ENCODE measurements at places on chromosomes 16 and 17. TPM values are rescaled to one million over a fixed set of nuclear protein-coding genes. Genes with fewer than 3 reads are reported as not detected.

- DNase-seq, result no peak
Measured at GRCh38 chr17:10052106-10052813, 146.1 kb downstream of the GAS7 start.

DNA sequence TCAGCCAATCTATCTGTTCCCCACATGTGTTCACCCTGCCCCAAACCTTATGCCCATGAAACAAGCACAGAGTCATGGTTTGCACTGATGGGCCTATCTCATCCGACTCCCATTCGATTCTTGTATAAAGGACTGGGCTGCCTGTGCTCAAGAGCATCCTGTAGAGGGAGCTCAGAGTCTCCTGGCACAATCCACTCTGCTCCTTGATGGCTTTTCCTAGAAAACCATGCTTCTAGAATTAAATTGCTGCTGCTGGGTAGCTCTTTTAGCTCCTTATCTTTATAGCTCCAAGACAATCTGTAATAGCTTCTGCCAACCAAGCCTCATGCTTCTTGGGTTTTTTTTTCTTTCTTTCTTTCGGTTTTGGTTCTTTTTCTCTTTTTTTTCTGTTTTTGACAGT, 9.7 kb downstream of the ZNF19 start:
- peak; percentile 41 for DNase-seq

GRCh38 chr16:29835926-29836325, 15.7 kb downstream of the MVP start:
- DNase-seq, result no peak

RHBDL1 gene
- total RNA-seq, result 1.3 TPM

DNA sequence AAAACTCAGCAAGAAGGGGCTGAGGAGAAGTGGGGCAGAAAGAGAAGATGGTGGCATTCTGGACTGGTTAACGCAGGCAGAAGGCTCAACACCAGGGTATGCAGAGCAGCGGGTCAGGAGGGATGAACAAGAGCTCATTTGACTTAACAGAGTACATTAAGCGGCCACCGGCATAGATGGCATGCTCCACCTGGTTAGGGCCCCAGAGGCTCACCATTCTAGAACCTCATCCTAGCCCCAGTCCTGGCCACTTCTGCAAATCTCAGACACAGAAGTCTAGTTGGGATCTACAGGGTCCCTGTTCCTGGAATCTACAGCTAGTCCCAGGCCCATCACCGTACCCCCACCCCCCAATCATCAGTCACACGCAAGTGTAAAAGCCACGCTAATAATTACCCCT, 1.7 kb upstream of the MYO1C start:
- DNase-seq, result no peak

DNA sequence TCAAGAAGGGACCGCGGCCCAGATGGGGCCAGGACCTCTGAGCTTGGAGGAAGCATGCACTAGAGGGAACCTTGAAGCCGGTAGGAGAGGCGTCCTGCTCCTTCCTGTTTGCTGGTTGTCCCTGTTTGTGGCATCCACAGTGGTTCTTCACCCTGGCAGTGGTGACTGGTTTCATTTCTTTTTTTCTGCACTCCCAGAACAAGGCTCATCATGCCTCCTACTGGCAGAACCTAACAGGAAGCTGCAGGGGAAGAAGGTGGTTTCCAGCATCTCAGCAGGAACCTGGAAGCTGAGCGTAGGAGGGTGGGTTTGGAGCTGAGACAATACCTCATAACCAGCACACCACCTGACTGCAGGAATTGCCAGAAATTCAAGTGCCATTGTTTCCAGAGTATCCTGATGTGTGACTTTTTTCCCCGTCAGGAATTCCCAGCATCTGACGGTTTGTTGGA, 5.8 kb downstream of the TMEM231 start:
- no peak for DNase-seq

- DNase-seq, result no peak
Measured at GRCh38 chr16:66857437-66857836, 13.2 kb downstream of the CA7 start.

- DNase-seq, result no peak
Measured at GRCh38 chr16:13021996-13022395, 120.6 kb downstream of the SHISA9 start.

- no peak for DNase-seq
Measured at GRCh38 chr17:79165756-79166473, 91.3 kb downstream of the ENGASE start.

- DNase-seq, result no peak
Measured at GRCh38 chr16:80664786-80665185, 124.0 kb downstream of the DYNLRB2 start.

GRCh38 chr16:57999366-57999970, 1.0 kb downstream of the ZNF319 start:
- peak; percentile 26 for DNase-seq

KRT27 gene
- not detected for total RNA-seq

- no peak for DNase-seq
Measured at GRCh38 chr17:79000396-79001189, 9.0 kb downstream of the CANT1 start.

ALOXE3 gene
- not detected for total RNA-seq

NAGS gene
- total RNA-seq, result 0.64 TPM

MPO gene
- total RNA-seq, result not detected
